Stimulated activated CD8-positive, alpha-beta memory T cell treated with anti-CD3 and anti-CD28 coated beads, Interleukin-7, amount 100 ng/mL, for 24 hours (primary cell): ENCODE measurements at places on chromosomes 3 and 15.

DNA sequence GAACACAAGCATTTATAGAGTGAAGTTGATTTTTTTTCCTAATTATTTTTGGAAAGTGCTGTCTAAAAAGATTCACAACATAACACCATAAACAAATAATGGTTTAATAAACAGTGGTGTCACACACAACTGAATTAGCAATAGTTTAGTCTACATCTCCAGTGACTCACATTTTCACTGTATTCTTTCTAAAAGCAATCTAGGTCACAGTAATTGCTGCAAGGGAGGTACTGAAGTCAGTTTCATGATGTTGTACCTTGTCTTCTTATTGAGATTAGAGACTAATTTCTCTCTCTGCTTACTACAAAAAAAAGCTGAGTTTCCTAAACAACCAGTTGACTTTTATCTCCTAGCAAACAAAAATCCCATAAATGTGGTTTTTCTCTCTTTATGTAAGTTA is 29.6 kb downstream of the PLSCR4 start:
- no peak for DNase-seq

DNA sequence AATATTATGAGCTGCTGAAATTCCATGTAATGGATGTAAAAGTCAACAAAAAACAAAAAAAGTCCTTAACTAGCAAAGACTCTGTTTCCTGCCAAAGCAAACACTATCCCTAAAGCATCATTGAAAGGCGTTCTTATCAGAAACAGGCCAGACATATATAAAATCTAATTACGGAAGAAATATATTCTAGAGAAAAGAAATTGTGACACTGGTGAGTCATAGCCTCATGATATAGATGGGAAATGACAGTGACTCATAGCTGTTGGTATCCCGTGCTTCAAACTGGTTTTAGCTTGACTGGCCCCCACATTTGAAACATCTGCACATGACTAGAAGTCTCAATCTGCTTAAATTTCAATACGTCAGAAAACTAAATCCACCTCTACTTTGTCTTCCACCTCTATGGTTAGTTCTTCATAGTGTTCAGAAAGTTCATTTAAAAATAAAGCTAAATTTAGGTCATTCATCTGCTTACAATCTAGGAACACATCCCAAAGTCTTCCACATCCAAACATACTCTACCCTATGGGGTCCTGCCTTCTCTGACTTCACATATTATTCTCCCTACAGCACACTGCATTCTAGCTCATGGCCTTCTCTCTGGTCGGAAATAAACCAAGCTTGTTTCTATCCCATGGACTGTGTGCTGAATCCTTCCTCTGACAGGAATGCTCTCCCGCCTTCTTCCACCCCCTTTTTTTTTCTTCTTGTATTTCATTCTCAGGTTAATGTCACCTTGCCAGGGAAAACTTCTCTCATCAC is 456.3 kb upstream of the ARRDC4 start:
- no peak for DNase-seq

DNA sequence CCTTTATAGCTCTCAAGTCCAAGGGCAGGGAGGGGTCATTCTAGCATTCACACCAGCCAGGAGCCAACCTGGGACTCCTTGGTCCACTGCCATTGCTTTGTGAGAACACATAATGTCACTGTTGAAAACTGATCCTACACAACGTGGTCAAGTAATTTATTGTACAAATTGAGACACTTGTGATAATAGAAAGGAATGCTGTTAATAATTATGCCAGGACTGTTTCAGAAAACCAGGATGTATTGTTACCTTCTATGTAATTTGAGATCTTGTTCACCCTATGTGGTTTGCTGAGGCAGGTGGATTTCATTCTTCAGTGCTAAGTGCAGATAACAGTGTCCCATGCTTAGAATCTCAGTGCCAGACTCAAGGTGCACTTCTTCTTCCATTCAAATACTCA is 33.3 kb downstream of the TMCO5A start:
- DNase-seq: no peak

- no peak for DNase-seq
These were observed 3.6 kb upstream of the CHD2 start for GRCh38 chr15:92896561-92896960.

- DNase-seq: no peak
These were observed 542.6 kb downstream of the TUSC7 start for GRCh38 chr3:117252208-117252607.

DNA sequence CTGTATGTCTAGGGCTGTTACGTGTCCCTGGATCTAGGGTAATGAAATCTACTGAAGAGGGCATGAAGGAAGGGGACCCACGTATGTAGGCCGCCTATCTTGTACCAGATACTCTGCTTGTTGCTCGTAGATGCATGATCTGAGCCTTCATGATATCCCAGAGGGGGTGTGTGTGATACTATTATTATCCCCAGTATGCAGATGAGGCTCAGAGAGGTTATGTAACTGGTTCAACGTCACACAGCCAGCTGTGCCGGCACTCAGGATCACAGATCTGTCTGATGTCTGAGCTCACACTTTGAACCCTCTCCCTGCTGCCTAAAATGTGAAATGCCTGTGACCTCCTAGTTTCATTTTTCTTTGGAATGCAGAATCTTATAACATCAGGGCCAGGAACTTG is 36.2 kb upstream of the SEC13 start:
- no peak for DNase-seq

- DNase-seq: no peak
These were observed 71.5 kb upstream of the GALNT15 start for GRCh38 chr3:16102905-16103364.

- DNase-seq: no peak
These were observed 72.1 kb downstream of the RFTN1 start for GRCh38 chr3:16441371-16441875.

DNA sequence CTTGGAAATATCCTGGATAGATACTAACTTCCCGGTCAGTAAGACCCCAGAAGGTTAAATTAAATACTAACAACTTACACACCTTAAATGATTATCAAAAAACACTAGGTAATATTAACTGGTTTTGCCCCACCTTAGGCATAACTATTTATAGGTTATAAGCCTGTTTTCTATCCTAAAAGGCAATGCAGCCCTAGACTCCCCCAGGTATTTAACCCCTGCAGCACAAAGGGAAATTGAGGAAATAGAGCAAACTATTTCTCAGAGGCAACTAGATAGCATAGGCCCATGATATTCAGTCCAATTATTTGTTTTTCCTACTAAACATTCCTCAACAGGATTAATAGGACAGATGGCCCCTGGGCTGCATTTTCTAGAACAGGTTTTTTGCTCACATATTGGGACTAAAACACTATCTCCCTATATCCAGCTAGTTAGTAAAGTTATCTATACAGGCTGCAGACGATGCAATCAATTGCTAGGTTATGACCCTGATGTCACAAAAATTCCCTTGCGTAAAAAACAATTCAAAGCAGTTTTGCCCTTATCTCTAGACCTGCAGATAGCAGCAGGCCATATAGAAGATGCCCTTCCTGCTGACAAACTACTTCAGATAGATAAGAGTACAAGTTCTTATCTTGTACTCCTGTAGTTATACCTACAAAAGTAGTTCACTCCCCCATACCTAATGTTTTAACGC is 221.3 kb downstream of the DTWD1 start:
- no peak for DNase-seq

- DNase-seq: no peak
These were observed 1.2 kb downstream of the MYZAP start for GRCh38 chr15:57592836-57593420.

DNA sequence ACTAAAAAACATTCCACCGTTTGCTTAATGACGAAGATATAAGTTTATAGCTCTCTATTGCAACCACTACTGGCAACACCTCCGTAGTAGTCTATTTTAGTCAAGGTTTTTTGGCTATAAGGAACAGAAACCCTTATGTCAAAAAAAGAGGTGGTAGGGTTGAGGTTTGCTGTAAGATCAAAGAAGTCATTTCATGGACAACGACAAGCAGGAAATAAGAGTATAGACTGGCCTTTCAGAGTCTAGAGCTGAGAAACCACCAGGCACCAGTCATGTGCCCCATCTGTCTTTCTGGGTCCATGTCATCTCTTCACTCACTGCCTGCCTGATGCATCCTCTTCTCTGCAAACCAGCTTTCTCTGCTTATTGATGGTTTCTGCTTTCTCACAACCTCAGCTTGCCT is 42.7 kb downstream of the THBS1 start:
- no peak for DNase-seq

GRCh38 chr15:57861815-57862586 is 155.5 kb downstream of the POLR2M start:
- no peak for DNase-seq

DNA sequence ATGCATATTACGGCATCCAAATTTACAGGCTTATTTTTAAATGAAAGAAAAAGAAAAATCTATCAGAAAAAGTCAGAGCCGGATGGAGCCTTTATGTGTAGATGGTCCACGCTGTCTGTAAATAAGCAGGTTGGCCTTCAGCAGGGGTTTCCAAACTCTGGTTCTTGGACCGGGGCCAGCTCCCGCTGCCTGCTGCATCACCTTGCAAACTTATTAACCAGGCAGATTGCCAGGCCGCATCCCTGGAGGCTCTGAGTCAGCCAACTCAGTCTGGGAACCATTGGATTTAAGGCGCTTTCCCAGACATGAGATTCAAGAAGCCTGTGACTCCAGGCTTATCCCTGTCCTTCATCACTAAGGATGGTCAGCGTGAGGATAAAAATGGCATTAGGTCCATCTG is 212.4 kb downstream of the OPA1 start:
- DNase-seq: no peak

- DNase-seq: no peak
These were observed 294.6 kb upstream of the DPPA4 start for GRCh38 chr3:109631897-109632296.

DNA sequence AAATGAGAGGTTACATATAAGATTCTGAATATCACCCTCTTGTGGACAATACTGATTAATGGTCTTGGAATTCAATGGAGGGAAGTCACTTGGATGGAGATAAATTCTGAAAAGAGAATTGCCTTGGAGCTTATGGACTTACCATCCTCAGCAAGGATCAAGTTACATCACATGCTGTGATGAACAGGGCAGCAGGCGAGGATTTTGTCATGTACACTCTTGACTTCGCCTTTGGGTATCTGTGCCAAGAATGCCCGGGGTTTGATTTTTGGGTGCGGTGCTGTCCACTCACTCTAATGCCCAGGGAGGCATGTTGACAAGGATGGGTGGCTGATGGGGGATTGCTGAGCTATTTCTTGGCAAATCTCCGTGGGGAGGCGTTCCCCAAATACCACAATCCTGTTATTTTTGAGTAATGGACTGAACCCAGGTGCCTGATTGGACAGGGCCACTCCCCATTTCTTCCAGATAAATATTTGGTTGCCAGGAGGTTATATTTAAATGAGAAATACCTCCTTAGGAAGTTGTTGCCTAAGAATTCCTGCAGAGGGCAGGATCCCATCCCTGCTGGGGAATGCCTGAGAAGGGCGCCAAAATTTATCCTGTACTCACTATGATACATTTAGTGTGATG is 96.3 kb downstream of the TPRG1 start:
- DNase-seq: no peak

DNA sequence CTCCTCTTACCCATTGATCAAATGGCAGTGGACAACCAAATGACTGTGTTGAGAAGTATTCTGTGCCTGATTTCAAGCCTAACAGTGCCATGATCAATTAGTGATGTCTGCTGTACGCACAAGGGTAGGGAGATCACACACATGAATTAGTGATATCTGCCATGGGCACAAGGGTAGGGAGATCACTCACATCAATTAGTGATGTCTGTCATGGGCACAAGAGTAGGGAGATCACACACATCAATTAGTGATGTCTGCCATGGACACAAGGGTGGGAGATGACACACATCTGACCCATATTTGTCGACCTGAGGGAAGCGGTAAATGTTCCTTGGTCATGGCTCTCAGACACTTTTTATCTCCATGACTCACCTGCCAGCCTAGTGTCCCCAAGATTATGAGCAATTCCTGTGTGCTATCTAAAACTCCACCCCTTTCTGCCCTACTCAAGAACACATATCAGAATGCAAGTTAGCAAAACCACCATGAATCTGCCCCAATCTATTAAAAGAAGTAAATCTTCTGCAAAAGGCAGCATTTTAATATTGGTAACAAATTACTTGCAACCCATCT is 165.0 kb downstream of the NTRK3 start:
- no peak for DNase-seq
